ENCODE measurements at places on chromosomes 12 and 14.

DNA sequence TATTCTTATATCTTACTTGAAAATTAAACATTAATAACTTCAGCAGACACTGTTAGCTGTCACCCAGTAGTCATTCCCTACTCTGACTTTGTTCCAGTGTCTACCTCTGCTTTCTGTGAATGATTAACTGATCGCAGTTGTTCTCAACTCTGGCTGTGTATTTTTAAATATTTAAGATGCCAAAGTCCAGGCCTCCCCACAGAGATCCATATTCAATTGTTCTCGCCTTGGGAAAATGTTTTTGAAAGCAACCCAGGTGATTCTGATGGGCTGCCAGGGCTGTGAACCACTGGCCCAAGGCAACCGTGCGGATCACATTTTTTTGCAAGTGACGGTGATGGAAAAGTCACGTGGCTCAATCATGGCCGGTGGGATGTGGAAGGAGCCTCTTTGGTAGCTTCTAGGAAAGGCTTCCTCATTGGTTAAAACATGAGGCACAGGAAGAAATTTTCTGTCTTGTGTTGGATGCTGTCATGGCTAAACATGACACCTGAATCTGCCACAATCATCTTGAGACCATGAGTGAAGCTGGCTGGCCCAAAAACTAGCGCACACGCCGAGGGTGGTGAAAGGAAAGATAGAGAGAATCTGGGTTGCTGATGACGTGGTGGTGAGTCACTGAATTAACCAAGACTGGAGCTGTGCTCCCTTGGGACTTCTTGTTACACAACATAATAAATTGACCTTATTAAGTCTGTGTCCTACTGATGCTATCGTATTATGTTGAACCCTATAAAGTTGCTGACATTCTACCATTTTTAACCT, 37.2 kb downstream of the RDH12 start:
- no peak for DNase-seq

DNA sequence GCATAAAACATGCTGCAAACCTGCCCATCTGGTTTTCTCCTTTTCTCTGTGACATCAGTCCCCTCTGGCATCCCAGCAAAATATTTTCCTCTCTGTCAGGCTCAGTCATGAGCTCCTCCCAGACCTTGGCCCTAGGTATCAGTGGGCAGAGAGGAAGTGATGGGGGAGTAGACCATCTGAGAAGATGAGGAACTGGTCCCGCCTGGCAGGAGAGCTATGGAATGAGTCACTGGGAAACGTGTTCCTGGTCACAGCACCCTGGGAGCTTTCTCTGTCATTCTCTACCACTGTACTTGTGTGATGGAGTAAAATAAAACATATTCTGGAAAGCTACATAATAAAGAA, 5.0 kb upstream of the SRSF9 start:
- DNase-seq, result no peak

DNA sequence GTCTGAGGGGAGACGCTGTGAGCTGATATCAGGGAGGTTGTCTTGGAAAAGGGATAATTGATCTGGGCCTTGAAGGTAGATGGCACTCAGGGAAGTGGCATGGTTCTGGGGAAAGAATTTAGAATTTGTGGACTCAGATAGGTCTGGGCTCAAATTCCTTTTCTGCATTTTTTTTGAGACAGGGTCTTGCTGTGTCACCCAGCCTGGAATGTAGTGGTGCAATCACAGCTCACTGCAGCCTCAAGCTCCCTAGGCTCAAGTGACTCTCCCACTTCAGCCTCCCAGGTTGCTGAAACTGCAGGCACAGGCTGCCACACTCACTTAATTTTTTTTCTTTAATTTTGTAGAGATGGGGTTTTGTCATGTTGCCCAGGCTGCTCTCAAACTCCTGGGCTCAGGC, 98.1 kb upstream of the NCOR2 start:
- no peak for DNase-seq

DNA sequence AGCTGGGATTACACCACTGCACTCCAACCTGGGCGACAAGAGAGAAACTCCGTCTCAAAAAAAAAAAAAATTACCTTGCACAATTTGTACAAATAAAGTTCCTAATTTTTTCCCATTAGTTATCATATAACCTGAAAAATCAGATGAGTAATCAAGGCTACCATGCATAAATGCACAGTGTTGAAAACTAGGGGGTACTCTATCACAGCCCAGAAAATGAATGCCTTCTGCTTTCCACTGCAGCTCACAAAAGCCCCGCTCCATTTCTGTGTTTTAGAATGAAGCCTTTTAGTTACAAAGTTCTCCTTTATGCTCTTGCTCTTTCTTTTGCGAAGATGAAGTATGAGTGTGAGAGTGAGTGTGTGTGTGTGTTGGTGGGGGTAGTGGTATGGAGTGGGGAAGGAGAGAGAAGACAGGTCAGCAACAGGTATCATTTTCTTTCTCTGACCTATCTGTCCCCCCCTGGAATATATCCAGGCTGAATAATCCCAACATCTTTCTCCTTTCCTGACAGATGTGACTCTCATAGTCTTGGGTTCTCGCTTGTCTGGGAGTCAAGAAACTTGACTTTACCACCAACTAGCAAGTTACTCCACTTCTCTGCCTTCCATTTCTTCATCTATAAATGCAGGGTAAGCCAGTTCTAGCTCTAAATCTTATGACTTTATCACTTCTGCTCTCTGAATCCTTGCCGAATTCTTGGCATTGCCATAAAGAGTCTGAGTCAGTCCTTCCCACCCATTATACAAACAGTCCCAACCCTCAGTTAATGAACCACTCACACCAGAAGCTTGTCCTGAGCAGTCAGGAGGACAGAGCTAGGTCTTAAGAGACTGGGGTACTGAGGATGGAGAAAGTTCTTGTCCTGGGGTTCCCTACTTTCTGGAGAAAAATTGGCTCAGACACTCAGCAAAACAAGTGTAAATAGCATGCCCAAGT, 16.1 kb downstream of the BIN2 start:
- DNase-seq, result no peak

DNA sequence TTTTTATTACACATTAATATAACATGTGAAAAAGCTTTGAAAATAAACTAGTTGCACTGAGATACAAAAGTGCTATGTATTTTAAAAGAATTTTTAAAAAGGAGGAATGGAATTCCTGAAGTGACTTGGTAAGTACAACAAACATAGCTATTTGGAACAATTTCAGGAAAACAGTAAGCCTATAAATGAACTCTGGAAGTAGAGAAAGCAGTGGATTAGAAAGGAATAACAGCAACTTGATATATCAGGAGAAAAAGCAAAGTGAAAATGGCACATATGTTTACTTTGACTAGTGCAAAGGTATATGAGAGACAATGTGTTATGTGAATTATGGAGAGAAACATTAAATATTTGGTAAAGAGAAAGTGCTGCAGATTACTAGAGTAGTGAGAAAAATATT, 811.7 kb downstream of the C12orf50 start:
- DNase-seq, result no peak

DNA sequence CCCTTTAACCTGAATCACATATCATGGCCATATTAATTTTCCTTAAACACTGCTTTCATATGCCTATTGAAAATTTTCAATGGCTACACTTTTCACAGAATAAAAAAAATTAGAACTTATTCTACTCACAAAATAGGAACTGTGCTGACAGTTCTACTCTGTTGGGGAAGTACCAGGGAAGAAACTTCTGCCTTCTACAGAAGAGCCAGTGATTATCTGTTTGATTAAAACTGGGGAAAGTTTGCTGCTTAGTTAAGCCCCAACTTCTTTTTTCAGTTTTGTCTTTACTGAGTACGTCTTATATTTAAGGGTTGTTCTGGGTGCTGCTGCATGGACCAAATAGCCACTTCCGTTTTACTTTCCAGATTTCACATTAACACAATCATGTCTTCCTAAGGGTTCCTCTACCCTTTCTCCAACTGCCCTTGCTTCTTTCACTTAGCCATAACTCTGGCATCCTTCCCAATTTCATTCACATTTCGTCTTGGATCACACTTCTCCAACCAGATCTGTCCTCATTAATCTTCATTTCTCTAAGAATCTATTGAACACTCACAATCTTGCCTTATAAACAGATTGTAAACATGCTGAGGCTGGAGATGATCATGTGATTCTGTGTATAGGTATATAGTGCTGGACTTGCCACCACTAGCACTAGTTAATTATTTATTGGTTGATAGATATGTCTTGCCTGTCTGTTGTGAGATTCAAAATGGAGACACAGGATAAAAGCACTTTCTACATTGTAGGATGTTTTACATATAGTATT, 1.9 kb upstream of the SEL1L start:
- DNase-seq, result no peak

DNA sequence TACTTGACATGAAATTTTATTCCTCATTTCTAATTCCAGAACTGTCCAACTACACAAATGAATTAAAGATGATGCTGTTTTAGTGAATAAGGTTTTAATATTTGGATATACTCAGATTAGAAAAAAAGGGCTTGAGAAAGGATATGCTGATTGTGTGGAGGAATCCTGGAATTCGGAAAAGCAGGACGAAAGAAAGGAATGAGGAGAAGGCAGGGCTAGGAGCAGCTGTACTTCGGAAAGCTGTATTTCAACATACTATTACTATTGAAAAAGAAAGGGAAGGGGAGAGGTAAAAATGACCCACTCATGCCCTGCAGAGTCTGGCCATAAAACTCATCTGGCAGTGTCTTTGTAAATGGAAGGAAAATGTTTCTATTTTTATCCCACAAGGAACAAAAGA, 63.1 kb upstream of the PLBD1 start:
- no peak for DNase-seq

DNA sequence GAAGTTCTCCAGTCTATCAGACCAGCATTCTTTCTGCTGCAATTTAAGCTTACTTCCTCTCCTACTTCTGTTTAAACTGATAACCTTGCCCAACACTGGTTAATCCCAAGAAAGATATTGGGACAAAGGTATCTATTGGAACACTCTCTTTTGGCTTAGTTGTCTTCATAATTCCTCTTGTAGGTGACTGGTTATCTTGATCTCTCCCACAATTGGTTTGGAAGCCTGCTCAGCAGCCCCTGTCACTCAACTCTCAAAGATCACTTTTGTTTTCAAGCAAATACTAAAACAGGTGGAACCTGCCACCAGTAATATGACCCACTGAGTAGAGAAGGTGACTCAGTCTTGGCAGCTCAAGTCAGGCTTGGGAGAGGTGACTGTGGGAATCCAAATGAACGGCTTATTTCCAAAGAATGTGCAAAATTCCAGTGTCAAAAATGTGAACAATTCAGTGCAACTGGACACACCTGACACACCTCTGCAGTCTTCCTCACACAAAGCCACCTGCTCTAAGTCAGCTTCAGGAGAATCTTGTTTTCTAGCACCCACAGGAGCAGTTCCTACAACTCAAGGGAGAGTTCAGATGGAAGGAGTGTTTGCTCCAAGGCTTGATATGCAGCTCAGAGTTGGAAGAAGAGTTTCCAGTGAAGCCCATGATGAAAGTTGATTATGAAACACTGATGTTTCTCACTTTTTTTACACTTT, 83.2 kb upstream of the SLC38A2 start:
- no peak for DNase-seq

- no peak for DNase-seq
These were observed 154.3 kb downstream of the BCL11B start for GRCh38 chr14:99117671-99118045.

GRCh38 chr12:113298472-113298817, 36.5 kb downstream of the SLC8B1 start:
- no peak for DNase-seq

GRCh38 chr14:50821510-50822464, 9.2 kb downstream of the NIN start:
- peak; percentile 34 for DNase-seq

DNA sequence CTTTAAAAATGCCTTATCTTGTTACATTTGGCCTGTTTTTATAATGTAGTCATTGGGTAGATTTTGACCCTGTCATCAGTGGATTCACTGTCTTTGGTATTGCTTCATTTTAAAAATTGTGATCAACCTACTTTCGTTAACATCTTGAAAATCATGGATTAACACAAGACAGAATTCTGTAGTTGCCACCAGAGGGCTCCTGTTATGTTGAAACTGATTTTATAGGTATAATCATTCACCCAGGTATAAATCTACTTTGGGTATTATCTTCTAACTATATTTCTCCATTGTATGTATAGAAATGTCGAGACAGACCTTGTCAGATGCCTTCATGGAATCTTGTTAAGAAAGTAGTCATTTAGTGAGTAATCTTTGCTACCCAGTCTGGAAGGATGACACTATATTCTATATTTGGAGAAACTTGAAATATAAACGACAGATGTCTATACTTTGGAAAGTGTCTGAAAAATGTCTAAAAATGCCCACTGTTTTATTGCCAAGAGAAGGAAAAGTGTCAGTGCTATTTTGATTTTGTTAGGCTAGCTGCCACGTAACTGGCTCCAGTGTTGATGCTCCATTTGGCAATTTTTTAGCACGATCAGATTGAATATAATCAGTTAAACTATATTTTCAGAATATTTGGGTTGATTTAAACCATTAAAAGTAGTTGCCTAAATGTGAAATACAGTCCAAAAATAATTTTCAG, 129.4 kb downstream of the PELI2 start:
- DNase-seq, result no peak

GRCh38 chr12:78036874-78037273, 206.2 kb downstream of the NAV3 start:
- DNase-seq, result no peak

GRCh38 chr12:6540181-6540877, 6.0 kb downstream of the GAPDH start:
- no peak for DNase-seq

- no peak for DNase-seq
These were observed 64.5 kb downstream of the TTC9 start for GRCh38 chr14:70706177-70706576.

DNA sequence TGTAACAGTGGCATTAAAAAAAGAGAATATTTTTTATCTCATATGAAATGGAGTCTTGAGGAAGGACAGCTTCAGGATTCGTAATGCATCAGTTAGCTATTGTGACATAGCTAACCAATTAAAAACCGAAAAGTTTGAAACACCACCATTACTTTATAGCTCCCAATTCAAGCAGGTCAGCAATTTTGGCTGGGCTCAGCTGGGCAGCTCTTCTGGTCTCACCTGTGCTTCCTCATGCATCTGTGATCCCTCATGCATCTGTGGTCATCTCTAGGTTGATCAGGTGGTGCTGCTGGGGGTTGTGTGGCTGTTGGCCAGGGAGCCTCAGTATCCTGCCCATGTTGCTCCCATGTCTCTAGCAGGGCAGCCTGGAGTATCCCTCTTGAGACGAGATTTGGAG, 76.7 kb upstream of the KCNA1 start:
- DNase-seq, result no peak

- DNase-seq, result no peak
These were observed 468.5 kb upstream of the MGAT4C start for GRCh38 chr12:86724716-86725115.

DNA sequence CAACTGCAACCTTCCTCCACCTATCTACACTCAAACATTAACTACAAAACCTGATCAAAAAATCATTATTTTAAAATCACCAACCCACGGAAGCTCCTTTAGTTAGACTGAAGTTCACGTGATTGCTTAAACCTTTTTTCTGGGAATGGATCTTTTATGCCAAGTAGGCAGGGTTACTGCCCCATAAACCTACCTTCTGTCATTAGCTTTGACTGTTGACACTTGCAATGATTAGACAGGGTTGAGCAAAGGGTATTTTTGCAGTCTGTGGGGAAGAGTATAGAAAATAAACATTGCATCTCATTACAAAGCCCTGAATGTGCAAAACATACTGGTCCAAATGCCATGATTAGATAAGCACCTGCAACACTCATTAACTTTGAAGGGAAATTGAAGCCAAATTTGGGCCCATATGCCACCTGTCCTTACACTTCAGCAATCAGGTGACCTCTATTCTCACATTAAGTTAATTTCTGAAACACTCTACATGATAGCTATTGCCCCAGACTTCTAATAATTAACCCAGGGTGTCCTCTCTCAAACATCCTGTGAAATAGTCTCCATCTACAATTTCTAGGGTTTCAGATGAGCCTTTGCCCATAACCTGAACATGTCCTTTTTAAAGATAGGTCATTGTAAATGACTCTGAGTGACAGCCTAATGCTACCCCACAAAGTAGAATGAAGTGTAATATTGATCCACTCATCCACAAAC, 156.0 kb upstream of the PLEKHG7 start:
- no peak for DNase-seq
